T-helper 22 cell (primary cell): ENCODE measurements at places on chromosomes 7 and 10.

DNA sequence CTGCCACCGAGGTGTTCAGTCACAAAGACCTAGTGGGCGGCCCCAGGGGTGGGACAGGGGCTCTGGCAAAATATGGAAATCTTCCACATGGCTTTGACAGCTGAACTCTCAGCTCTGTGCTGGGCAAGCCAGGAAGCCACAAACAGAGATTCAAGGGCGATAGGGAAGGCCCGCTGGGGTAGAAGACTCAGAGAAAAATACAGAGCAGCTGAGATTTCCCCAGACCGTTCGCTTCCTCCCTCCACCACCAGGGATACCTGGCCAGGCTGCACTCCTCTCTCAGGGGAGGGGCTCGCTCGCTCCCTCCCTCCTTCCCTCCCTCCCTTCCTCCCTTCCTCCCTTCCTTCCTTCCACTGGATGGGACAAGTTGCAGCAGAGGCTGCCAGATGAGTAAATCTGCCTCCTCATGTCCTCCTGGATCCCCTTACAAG, 260.5 kb downstream of the PRPF18 start:
- no peak for DNase-seq

- no peak for DNase-seq
These were observed 2.9 kb downstream of the HYAL4 start for GRCh38 chr7:123847868-123848267.

- DNase-seq: no peak
These were observed 140.7 kb upstream of the CALCR start for GRCh38 chr7:93715234-93715633.

GRCh38 chr7:88455696-88456095, 149.0 kb upstream of the STEAP4 start:
- no peak for DNase-seq

DNA sequence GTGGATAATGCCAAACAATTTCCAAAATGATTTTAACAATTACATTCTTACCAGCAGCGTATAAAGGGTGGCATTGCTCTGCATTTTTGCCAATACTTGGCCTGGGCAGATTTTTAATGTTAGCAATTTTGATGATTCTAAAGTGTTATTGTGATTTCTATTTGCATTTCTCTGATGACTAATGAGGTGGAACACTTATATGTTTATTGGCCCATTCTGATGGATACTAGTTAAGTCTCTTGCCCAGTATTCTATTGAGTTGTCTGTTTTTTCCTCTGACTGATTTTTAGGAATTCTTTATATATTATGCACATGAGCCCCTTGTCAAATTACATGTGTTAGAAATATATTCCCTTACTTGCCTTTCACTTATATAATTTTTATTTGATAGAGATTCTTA, 86.8 kb downstream of the TMEM26 start:
- no peak for DNase-seq

DNA sequence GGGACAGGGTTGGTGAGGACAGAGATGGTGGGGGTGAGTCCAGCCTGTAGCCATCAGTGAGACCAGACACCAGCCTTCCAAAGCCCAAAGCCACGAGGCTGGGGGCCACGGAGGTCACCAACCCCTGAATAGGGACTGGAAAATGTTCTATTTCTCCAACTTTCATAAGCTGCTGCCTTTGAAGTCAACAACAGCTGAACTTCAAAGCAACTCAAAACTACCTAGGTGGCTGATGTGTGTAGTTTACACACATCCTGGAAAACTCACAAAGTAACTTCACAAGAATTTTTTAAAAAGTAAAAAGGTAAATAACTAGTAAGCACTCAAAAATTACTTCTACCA, 88.8 kb downstream of the CHST15 start:
- DNase-seq: no peak

GRCh38 chr10:2817940-2818636, 249.3 kb upstream of the PFKP start:
- no peak for DNase-seq
